Endothelial cell (in vitro differentiated cells): ENCODE measurements at places on chromosomes 5 and 9. TPM values are rescaled to one million over a fixed set of nuclear protein-coding genes. Genes with fewer than 3 reads are reported as not detected.

Gene ADRA1B
- not detected for total RNA-seq

Gene SLC6A19
- not detected for total RNA-seq

Gene GDA
- 0.23 TPM for total RNA-seq

Gene GLDC
- 29.1 TPM for total RNA-seq

Gene MCC
- 22.7 TPM for total RNA-seq

Gene CXXC5
- total RNA-seq = 37.3 TPM

Gene ARSI
- total RNA-seq = 3.8 TPM

Gene CCNI2
- total RNA-seq = not detected

Gene FOXD4L6
- not detected for total RNA-seq

Gene MTRR
- total RNA-seq = 28.4 TPM

Gene INSL6
- total RNA-seq = not detected

Gene RLN2
- 1.4 TPM for total RNA-seq

Gene DBH
- total RNA-seq = 0.08 TPM

Gene SLC46A2
- total RNA-seq = not detected

Gene PRRT1B
- not detected for total RNA-seq

Gene CARTPT
- total RNA-seq = 148 TPM

Gene TMOD1
- 0.41 TPM for total RNA-seq

Gene ZNF608
- total RNA-seq = 88.0 TPM

Gene PMPCA
- 61.3 TPM for total RNA-seq

Gene PHPT1
- 134 TPM for total RNA-seq

Gene ATP10B
- total RNA-seq = not detected

Gene OTP
- not detected for total RNA-seq

Gene DIRAS2
- not detected for total RNA-seq

Gene C9
- not detected for total RNA-seq

Gene TMEM174
- not detected for total RNA-seq

Gene GABRG2
- total RNA-seq = 0.51 TPM
